ENCODE measurements at places on chromosomes 12 and 14.

DNA sequence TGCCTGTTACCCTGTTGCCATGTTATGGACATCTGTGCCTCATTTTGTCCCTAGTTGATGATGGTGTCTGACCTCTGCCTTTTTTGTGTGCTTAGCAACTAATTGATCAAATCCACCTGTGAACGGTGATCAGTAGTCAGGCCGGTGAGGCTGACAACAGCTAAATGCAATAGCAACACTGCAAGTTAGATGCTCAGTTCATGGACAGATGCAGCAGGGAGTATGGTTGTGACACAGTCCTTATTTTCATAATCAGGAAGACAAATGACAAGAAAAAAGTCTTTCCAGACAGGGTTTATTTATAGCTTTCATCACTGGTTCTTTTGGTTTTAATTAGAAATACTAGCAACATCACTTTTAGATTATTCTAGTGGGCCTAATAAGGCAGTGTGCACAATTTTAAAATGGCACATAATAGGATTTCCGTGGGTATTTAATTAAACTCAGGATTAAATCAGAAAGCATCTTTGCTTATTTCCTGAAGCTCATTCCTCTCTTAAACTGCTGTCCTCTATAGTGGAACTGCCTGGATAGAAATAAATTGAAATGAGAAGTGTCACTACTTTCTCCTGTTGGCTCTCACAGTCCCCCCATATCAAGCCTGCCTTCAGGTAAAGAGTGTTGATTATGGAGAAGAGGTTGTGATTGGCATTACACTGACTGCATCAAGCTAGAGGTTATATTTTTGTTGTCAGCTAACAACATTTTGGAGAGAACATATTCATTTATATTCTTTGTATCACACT is 281.1 kb upstream of the NAV3 start:
- DNase-seq = no peak

GRCh38 chr14:69850086-69850735 is 29.0 kb upstream of the SMOC1 start:
- no peak for DNase-seq

- no peak for DNase-seq
Observed at GRCh38 chr14:73225496-73225895, 11.8 kb upstream of the PAPLN start.

GRCh38 chr12:123150275-123150743 is 581 bp downstream of the PITPNM2 start:
- DNase-seq = no peak

- no peak for DNase-seq
Observed at GRCh38 chr12:48157889-48158370, 615 bp upstream of the ASB8 start.

- DNase-seq = no peak
Observed at GRCh38 chr14:33940561-33941011, 10.3 kb downstream of the EGLN3 start.

- DNase-seq = no peak
Observed at GRCh38 chr12:69684466-69684865, 14.6 kb downstream of the BEST3 start.

- DNase-seq = no peak
Observed at GRCh38 chr14:87017335-87017734, 975.6 kb downstream of the GALC start.

- no peak for DNase-seq
Observed at GRCh38 chr12:117013726-117014125, 85.5 kb downstream of the TESC start.

DNA sequence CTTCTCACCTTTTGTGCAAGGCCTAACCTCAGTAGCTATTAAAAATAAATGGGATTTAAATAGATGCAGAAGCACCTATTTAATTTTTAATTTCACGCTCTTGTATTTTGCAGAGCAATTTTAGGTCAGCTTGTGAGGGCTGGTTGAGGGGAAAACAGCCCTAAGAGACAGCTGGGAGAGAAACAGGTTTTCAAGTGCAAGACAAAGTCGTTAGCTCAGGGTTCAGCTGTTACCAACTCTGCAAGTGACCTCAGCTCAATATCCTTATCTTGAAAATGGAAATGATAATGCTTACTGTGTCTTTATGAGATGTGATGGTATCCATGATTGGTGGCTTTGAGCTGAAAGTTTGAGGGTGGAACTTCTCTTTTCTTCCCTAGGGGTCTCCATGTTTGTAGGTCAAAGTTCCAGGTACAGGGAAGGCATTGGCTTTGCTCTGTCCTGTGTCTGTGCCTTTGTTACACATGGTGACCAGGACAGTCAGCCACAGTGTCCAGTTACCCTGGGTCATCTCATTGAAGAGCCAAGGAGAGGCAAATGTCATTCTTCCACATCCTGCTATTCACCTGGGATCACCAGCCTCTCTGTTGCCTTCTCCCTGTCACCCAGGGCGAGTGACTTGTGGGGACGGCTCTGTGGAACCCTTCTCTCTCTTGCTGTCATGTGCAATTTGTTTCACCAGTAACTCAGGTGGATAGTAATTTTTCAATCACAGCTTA is 100.3 kb downstream of the SAMD4A start:
- no peak for DNase-seq

GRCh38 chr14:68956724-68957123 is 22.4 kb downstream of the ACTN1 start:
- DNase-seq = no peak

GRCh38 chr14:82694820-82695219 is 1161.2 kb upstream of the SEL1L start:
- DNase-seq = no peak

GRCh38 chr14:105311838-105312237 is 2.7 kb upstream of the PACS2 start:
- DNase-seq = no peak

GRCh38 chr12:2662524-2662923 is 132.2 kb upstream of the FKBP4 start:
- DNase-seq = no peak

DNA sequence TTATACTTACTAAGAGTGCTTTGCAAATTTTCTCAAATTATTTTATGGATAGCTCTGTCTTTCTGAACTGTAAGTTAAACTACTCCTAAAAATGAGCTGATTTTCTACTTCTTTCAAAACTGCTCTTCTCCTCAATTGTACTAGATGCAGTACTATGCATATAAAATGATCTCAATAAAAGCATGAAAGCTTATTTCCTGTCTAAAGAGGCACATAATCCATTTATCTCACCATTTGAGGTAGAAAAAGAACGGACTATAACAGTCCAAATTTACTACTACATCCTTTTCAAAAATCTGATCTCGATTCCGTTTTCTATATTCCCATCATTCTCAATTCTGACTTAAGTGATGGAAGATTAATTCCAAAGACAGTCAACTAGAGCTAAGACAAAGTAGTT is 14.4 kb downstream of the SLIRP start:
- DNase-seq = no peak

DNA sequence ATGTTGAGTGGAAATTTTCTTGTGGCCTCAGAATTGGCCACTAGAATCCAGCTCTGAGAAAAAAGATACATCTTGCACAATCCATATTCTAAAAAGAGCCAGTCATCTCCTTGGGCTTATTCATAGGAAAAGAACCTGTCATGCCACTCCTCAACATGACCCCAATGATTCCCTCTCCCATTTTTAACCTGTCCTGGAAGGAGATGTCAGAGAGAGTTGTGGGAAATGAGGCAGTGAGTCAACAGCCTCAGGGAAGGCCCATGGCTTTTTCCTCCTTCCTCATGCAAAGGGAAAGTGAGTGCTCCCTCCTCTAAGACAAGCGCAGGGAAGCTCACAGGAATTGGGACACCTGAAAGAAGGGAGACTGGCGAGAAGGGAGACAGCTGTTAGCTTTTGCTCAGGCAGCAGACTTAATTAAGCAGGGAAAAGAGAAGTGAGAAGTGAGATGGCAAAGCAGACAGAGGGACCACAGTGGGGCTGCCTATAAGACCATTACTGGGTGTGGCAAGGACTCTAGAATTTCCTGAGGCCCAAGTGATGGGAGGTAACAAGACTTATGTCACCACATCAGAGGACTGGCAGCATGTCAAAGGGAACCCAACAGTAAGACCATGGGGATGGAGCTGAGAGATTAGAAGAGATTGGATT is 10.2 kb upstream of the DHRS7 start:
- DNase-seq = no peak

DNA sequence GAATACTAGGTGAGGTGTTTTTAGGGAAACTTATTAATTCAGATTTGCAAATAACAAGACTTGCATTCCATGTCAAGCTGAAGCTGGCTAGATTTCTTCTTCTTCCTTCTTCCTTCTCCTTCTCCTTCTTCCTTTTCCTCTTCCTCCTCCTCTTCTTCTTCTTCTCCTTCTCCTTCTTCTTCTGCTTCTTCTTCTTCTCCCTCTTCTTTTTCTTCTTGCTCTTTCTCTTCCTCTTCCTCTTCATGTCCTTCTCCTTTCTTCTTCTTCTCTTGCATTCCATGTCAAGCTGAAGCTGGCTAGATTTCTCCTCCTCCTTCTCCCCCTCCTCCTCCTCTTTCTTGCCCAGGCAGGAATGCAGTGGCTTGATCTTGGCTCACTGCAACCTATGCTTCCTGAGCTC is 297.8 kb downstream of the PRKD1 start:
- DNase-seq = no peak

DNA sequence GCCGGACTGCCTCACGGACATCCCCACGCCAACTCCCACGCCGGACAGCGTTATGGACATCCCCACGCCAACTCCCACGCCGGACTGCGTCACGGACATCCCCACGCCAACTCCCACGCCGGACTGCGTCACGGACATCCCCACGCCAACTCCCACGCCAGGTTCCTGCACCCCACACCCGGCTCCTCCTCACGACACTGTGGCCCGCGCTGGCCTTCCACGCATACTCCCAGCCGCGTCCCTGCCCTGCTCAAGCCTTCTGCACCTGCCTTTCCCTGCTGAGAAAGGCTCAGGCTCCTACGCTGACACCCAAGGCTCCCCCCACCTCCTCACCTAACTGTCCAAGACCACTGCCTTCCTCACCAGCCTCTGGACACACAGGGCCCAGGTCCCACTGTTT is 9.7 kb downstream of the CACNA2D4 start:
- no peak for DNase-seq

DNA sequence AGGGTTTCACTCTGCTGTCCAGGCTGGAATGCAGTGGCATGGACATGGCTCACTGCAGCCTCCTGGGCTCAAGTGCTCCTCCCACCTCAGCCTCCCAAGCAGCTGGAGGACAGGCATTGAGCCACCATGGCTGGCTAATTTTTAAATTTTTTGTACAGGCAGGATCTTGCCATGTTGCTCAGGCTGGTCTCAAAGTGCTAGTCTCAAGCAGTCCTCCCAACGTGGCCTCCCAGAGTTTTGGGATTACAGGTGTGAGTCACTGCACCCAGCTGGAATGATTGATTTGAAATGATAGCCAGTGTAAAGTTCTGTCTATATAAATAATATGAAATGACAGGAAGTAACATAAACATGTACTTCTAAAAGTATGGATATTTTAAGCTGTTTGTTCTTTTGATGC is 172.7 kb downstream of the FUT8 start:
- no peak for DNase-seq

DNA sequence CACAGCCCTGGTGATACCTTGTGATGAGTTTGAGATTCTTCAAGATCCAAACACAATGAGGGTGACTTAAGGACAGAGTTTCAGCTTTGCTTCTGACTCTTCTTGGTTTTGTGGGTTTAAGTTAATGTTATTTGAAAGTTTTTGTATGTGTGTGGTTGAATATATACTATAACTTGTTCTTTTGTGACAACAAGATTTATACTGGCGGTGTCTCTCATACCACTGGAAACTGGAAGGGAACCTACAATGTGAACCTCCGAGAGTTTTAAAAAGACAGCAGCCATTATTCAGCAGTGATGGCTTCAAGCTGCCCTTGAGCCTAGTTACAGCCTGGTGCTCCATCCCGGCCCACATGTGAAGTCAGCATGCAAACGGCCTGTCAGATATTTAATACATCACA is 87.9 kb upstream of the IGF1 start:
- no peak for DNase-seq

DNA sequence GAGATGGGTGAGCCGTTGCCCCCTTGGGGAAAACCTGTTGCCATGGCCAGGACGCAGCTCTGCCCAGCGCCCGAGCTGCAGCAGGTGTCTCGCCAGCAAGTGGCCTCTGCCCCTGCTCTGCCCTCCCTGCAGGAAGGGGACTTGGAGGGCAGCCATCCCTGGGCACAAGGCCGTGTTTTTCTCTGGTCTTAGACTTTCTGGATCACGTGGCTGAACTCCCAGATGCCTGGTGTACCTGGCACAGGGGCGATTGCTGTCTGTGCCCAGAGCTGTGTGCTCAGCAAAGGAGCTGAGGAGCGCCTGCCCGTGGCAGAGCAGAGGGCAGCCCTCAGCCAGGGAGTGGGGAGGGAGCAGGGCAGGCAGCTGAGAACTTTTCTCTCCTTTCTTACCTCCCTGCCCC is 38.0 kb downstream of the TMEM63C start:
- no peak for DNase-seq

- no peak for DNase-seq
Observed at GRCh38 chr12:4518106-4518728, 20.5 kb upstream of the RAD51AP1 start.

DNA sequence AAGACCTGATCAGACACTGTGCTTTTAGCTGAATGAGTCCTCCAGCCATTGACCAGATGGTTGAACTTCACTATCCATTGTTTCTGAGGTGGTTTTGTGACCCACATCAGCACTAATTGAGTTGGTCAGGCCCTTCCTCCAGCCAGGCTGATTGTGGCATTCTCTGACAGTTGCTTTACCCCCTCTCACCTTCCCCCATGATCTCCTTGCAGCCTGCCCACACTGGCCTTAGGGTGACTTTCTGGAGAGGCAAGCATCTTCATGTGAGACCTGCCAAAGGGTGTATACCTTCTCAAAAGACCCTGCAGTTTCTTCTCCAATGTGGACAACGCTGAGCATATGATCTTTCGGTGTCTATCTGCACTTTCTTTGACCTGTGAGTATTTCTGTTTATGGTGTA is 83.9 kb downstream of the GPATCH2L start:
- no peak for DNase-seq

DNA sequence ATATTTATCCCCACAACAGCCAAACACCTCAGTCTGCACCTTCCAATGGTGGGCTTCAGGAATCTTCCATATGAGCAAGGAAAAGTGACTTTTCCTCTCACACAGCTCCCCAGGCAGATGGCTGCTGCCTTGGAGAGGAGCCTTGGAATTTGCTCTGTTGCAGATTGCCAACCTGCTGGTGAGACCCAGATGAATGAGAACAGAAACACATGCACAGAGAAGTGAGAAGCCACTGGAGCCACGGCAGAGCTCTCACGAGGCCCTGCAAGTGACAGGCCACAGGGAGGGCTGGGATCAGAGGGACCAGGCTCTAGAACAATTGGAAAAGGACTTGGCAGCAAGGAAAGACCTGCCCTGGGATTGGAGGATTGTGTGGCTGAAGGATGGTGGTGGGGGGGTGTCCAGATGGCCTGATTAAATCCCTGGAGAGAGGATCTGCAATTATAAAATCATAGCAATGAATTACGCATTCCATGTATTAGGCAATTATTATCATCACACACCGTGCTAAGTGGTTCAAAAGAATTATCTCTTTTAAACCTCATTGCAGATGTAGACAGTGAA is 84.9 kb upstream of the PWP1 start:
- no peak for DNase-seq

Data from NCI-H1436 treated with DMSO at 0.1 percent for 48 hours (cell line).